ENCODE measurements at places on chromosomes 4 and X.

DNA sequence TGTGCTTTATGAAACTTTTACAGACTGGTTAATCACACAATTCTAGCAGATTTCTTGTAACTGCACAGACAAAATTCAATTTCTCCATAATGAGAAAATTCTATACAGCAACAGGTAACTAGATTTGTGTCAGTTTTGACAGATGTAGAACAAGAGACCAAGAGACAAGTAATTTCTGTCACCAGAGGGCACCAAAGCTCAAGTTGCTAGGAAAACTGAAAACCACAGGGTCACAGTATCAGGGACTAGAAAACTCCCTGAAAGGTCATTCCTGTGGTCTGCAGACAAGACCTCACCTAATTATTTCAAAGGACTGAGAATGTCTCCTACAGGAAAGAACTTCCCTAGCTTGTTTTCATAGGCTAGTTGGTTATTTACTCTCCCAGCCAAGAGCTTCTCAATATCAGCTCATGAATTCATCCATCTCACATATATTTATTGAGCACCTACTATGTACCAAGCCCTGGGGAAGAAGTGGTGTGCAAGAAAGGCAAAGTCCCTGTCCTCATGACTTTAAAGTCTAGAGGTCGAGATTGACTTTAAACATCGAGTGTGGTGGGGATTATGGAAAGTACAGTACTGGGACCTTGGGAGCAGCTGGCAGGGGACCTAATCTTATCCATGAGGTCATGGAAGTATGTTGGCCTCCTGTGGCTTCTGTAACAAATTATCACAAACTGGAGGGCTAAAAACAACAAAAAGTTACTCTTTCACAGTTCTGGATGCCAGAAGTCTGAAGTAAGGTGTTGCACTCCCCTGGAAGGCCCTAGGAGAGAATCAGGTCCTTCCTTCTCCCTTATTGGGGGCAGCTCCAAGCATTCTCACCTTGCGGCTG lies 47.8 kb upstream of the SETD7 start:
- DNase-seq: no peak

DNA sequence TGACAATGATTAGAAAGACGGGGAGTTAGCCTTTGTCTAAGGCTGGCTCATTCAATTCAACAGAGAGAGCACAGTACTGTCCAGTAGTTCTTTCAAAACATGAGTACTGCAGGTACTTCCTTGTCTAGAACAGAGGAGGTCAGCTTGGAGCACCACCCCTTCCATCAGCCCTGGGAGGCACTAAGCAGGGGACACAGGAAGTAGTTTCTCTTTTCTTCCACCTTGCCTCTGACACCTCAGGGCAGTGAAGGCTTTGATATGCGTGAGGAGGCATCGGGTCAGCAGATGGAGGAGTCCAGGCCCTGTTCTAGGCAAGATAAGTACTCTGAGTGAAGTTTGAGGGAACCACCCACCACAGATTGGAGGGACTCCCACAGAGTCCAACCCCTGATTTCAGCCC lies 33.1 kb downstream of the MAGEB10 start:
- no peak for DNase-seq

- DNase-seq: no peak
Measured at GRCh38 chrX:10569946-10570345, 50.4 kb downstream of the MID1 start.

GRCh38 chr4:18508786-18509185 lies 487.2 kb upstream of the LCORL start:
- no peak for DNase-seq

- DNase-seq: peak; percentile 40
Measured at GRCh38 chr4:123995936-123996335, 599.3 kb downstream of the SPRY1 start.

DNA sequence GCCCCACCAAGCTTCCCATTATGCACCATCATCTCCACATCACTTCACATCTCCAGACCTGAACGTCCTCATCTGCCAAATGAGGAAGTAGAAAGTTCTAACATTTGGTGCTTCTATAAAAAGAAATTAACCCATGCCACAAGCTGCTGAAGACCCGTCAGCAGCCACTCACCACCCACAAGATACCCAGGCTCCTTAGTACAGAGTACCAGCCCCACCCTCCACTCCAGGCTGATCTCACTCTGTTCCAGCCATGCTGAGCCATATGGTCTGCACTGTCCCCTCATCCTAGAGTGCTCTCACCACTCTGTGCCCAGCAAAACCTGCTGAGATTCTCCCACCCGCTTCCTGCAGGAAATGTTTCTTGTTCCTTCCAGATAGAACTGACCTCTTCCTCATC lies 240.8 kb upstream of the PPARGC1A start:
- DNase-seq: no peak

DNA sequence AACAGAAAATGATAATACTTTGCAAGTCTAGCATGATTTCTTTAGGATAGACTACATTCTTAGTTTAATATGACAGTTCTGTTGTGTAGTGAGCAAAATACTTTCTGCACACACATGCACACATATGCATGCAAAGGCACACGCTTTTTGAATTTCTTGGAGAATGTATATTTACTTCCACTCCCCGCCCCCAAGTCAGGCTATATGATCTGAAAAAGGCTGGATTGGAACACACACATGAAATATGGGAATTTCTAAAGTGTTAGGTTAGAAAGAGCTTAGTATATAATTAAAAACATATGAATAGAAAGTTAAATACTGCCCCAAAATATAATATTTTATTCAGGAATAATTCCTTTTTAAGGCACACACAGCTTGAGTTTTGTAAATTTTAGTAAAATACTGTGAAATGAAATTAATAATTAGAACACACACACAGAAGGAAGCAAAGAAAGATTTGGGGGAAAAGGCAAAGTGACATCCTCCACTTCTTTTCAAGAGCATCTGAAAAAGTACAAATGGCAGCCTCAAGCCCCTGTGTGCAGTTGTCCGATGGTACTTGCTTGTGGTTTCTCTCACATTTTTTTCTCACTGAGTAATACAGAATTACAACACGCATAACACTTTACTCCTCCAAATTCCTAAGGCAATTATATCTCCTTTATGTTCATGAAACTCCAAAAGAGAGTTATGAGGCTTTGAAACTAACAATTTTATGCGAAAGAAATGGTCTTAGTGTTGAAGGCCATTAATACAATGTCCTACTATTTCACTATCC lies 228.9 kb upstream of the ETNPPL start:
- no peak for DNase-seq

Data from epithelial cell of prostate (primary cell).